ENCODE measurements at places on chromosomes 5 and 9. TPM values are rescaled to one million over a fixed set of nuclear protein-coding genes. Genes with fewer than 3 reads are reported as not detected.

DNA sequence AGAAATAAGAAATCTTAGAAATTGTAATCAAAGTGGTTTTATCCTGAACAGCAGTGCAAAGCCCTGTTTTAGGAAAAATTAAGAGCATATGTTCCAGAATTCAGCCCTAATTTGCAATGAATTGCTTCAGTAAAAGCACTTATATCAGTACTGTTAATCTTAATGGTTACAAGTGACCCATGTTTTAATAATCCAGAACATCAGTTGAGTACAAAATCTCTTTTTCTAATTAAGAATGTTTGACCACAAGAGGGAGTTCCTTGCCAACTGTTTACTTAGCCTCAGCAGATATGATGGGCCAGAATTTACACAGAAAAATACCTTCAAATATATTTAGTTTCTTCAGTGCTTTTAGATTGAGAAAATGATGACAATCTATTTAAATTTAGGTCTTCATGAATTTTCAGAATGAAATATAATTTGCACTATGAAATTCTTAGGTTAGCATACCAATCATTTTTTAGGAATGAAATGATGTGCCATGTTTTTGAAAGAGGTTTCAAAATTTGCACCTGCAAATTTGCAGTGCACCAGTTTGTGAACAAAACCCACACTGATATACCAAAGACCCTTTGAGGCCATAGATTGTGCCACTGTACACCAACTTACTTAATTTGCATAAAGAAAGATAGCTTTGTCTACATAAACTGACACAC lies 926.3 kb upstream of the ARRDC3 start:
- H3K27ac ChIP-seq: no peak overlapping the region
- no peak overlapping the region for H3K4me3 ChIP-seq
- no peaks in the 10 kb centered on the region for H3K27me3 ChIP-seq
- no peaks in the 10 kb centered on the region for H3K4me1 ChIP-seq
- no peaks in the 10 kb centered on the region for H3K36me3 ChIP-seq

CDKN2B-AS1 gene
- total RNA-seq: 0.61 TPM

- H3K27ac ChIP-seq: no peak overlapping the region
- H3K4me3 ChIP-seq: no peak overlapping the region
- H3K4me1 ChIP-seq: no peaks in the 10 kb centered on the region
- H3K27me3 ChIP-seq: no peaks in the 10 kb centered on the region
- no peaks in the 10 kb centered on the region for H3K36me3 ChIP-seq
Observed at GRCh38 chr5:129069292-129069691, 25.3 kb upstream of the ISOC1 start.

DNA sequence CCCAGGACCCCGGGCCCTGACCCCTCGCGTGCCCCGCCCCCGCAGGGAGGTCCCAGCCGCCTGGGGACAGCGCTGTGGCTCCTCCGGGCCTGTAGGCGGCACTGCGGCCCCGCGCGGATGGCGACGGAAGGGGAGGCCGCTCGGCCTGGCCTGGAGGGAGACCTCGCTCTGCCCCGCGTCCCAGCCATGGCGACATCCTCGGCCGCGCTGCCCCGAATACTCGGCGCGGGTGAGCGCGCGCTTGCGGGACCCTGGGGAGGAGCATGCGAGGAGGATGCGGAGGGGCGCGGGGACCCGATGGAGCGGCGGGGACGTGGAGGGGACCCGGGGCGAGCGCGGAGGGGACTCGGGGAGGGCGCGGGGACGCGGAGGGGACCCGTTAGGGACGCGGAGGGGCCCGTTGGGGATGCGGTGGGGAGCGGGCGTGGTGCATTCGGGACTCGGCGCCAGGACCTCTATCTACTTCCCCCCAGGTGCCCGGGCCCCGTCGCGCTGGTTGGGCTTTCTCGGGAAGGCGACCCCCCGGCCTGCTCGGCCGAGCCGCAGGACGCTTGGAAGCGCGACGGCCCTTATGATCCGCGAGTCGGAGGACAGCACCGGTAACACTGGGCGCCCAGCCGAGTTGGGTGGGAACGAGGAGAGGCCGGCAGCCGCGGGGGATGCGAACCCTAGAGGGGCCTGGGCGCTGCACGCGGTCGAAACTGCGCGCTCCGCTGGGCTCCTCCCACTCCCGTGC lies at the start of gene MRPS2:
TSS of gene MRPS2 (plus strand) at position 158 of the 736 bp plus-strand sequence. CDS start at position 187, 29 bp downstream.
- peak within 1 kb of the TSS; percentile 91 for H3K4me3 ChIP-seq
- H3K4me1 ChIP-seq: peaks cover 10% of the 10 kb centered on the region
- H3K27ac ChIP-seq: peak within 1 kb of the TSS; percentile 77
- no peaks in the 10 kb centered on the region for H3K27me3 ChIP-seq

NDOR1 gene
- total RNA-seq: 42.0 TPM

TOPORS gene
- 20.2 TPM for total RNA-seq

GRCh38 chr5:129963359-129963758 lies 59.1 kb downstream of the CHSY3 start:
- no peaks in the 10 kb centered on the region for H3K4me1 ChIP-seq
- no peaks in the 10 kb centered on the region for H3K36me3 ChIP-seq
- no peak overlapping the region for H3K27ac ChIP-seq
- no peaks in the 10 kb centered on the region for H3K27me3 ChIP-seq

DNA sequence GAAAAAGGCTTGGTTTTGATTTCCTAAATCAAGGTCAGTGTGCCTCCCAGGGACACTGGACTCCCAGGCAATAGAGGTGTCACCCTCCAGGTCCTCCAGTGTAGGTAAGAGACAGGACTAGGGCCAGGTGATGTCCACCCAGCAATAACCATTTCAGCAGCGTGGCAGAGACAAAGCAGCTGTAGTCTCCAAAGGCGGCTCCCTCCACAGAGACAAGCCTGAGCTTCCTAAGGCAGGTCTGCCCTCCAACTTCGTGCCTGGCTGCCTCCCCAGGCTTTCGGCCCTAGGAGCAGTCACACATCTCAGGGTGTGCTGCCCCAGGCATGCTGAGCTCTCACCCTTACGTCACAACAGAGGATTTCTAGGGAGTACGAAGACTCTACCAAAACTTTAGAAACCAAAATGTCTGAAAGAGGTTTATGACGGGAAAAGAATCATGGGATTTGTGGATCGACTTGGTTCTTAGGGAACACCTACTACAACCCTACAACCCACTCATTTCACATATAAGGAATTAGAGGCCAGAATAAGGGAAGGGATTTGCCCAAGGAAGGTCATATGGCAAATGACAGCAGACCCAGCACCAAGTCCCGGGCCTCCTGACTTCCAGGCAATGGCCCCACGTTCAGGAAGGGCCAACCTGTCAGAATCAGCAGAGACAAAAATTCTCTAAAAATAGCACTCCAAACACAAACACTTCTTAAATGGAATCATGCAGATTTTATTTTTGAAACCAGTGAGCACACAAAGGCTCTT lies 105.5 kb downstream of the KLHL3 start:
- no peak for DNase-seq
- H3K27ac ChIP-seq: no peak overlapping the region
- no peaks in the 10 kb centered on the region for H3K4me1 ChIP-seq
- H3K36me3 ChIP-seq: no peaks in the 10 kb centered on the region
- H3K27me3 ChIP-seq: no peaks in the 10 kb centered on the region
- H3K4me3 ChIP-seq: no peak overlapping the region
